ENCODE measurements at places on chromosomes 2 and 18.
A peak's percentile ranks its signal among the peaks of the same experiment; 100 is the strongest.

- DNase-seq: no peak
Observed at GRCh38 chr2:197212344-197213262, 98.0 kb downstream of the ANKRD44 start.

GRCh38 chr18:67590571-67591141, 74.1 kb upstream of the DSEL start:
- DNase-seq: no peak

- DNase-seq: no peak
Observed at GRCh38 chr2:175442441-175442840, 260.9 kb upstream of the ATP5MC3 start.

DNA sequence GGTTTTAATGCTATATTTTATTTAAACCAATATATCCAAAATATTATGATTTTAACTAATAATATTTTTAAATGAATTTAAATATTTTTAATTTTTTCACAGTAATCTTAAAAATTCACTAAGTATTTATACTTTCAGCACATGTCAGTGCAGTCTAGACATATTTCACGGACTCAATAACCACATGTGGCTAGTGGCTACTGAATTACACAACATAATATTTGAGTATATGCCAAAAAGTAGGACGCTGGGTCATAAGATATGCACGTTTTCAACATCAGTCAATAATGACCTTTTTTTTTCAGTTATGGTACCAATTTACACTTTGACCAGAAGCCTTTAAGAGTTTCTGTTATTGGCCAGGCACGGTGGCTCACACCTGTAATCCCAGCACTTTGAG, 117.7 kb downstream of the GFPT1 start:
- no peak for DNase-seq

DNA sequence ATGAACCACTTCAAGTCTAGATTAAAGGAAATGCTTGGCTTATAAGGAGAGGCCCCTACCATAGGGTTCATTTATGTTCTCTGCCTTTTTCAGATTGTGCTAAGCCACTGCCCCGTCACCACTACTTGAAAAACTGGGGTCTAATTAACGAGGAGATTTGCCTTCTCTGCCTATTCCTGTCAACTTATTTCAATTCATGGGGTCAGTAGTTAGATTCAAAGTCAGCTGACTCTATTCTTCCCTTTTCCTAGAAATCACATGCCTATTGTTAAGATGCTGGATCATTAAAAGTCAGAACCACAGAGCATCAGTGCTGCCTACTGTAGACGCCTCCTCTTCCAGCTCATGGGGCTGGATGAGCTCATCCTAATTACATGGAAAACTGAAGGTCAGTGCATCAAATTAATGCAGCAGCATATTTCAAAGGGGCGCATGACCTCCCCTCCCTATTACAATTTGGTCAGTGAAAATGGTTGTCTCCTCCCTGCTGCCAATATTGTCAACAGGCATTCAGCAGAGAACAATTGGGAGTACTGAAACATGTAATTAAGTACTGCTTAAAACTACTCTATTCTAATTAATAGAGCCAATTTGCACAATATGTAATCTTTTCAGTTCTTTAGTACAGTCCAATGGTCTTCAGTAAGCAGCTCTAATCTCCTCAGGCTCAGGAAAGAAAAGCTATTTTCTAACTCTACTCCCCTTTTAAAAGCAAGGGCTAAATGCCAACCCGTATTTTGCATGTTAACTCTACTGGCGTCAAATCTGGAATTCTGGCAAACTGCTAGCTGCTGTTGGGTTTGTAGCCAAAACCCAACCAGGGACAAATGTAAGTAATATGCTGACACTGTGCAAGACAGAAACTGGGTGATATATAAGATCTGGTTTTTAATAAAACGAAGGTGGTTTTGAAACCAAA, 117.4 kb upstream of the ITGB6 start:
- DNase-seq: no peak

- DNase-seq: no peak
Observed at GRCh38 chr2:155690785-155691184, 641.7 kb downstream of the NR4A2 start.

DNA sequence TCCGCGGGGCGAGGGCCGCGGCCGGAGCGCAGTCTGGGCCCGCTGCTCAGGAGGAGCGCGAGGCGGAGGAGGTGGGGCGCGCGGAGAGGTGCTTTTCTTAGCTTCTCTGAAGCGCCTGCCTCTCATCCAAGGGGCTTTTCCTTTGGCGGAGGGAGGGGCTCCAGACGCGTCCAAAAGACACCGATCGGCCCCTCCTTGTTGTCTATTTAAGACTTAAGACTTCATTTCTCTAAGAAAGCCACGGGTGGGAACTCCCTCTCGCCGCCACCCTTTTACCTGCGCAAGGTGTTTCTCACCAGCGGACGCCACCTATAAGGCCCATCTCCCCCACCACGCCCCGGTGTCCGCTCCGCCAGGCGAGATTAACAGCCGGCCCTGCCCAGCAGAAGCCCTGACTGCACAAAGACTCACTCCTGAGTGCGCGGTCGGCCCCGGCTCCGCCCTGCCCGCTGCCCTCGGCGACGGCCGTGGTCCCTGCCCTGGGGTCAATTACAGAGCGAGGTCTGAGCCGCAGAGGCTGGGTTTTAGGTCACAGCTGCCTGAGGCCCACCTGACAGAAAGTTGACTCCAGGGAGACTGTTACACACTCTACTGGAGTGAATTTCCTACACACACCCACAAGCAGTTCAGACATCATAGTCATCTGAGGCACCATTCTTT, at the start of gene DSC2:
TSS of gene DSC2 (minus strand) at position 397 of the 660 bp plus-strand sequence. CDS start 450 bp downstream, outside the sequence.
- no peak for DNase-seq

GRCh38 chr2:222722327-222722946, 51.0 kb downstream of the MOGAT1 start:
- DNase-seq: no peak

GRCh38 chr2:145383961-145384360, 864.0 kb upstream of the ZEB2 start:
- no peak for DNase-seq

- DNase-seq: no peak
Observed at GRCh38 chr2:226337941-226338600, 461.5 kb downstream of the IRS1 start.

- no peak for DNase-seq
Observed at GRCh38 chr2:75549401-75550253, 11.1 kb downstream of the EVA1A start.

GRCh38 chr2:168703926-168704325, 98.5 kb upstream of the NOSTRIN start:
- no peak for DNase-seq

GRCh38 chr2:23616630-23617029, 231.7 kb downstream of the KLHL29 start:
- DNase-seq: no peak

DNA sequence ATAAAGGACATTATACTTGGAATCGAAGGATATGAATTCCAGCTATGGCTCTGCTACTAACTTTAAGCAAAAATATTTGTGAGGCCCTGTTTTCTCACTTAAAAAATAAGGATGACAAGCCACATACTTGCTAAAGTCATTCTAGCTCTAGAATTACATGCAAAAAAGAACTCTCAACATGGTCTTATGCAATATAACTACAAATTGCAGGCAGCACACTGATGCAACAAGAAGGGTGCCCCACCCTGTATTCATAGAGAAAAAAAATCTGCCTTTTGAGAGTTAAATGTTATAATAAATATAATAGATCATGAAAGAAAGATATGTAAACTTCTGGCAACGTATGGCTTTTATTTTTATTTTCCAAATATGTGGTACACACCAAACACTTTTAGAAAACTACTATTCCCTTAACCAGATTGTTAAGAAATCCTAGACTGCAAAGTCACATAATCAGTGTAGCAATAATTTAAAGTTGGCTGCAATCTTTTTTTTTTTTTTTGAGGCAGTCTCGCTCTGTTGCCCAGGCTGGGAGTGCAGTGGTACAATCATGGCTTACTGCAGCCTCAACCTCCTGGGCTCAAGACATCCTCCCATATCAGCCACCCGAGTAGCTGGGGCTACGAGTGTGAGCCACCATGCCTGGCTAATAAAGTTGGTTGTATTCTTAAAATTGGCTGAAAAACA, 40.2 kb upstream of the WDSUB1 start:
- DNase-seq: no peak

GRCh38 chr2:238235331-238235732, 4.5 kb downstream of the HES6 start:
- DNase-seq: no peak

DNA sequence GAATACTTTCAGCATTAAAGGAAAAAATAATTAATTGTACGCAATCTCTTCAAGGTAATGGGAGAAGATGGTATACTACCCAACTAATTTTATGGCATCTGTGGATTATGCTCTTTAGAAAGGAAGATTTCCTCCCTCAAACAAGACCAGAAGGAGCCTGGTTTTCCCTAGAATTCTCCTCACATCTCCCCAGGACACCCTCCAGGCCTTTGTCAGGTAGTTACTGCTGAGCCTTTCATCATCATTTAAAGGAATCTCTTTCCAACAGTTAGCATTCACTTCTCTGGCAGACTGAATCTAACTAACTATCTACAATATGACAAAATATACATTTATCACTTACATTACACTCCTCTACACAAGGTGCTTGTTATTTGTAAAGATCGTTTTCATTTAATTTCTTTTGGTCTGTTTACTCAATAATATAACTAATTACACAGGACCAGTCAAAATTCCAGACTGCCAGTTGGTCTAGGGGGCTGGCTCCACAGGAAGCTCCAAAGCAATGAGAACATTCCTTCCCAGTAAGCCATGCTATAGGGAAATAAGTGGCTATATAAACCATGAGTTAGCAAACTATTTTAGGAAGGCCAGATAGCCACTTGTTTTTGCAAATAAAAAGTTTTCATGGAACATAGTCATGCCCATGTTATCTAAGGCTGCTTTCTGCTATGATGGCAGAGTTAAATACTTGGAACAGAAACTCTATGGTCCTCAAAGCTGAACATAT, 19.1 kb downstream of the ZNF24 start:
- no peak for DNase-seq

DNA sequence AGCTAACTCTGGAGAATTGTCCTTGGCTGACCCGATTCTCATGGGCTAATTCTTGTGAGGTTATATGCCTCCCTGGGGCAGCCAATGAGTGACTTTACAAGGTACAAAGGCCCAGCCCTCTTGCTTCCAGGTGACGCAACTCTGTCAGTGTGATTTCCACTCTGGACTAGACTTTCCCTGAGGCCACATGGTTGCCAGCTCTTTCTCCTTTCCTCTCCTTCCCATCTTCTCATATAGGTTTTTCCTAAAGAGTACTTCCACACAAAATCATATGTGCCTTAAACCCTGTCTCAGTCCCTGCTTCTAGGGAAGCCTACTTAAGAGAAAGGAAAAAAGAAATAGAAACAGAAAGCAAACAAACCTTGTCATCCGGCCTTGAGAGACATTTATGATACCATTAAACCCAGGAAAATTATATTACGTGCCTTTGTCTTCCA, 226.2 kb upstream of the ZSWIM2 start:
- no peak for DNase-seq

GRCh38 chr18:40423291-40423690, 1531.7 kb upstream of the PIK3C3 start:
- no peak for DNase-seq

DNA sequence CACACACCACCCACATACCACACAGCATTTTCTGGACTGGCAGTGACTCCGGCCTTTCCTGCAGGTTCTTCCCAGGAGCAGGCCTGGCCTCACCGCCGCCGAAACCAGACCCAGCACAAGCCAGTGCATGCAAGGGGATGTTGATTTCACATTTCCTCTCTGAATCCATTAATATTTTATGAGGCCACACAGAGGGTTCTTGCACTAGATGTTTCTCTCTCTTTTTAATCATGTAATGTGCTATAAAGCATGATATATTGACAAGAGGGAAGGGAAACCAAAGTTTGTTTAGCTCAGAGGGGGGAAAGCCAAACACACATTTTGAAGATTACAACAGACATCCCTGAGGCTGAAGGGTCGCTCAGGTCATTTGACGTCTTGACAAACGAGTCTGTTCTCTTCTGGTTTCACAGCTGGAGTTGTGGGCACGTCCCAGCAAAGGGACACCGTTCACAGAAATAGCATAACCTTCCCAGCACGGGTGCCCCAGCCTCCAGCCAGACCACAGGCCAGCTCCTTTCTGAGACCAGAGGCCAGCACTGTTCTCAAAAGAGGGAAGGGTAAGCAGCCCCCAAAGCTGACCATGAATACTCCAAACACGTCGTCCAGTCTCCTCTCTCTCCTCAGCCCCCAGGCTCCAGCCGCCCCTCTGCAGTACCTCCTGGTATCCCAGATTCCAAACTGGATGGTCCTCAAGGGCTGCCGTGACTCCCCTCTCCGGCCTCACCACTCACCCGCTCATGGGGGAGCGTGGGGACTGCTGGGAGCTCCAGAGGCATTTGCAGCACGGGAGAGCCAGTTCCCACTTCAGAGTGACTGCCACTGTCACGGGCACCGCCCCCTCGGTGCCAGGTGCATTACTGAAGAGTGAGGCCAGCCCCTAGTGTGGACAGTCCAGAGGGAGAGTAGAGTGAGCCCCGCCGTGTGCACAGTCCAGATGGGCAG, 340.3 kb upstream of the SALL3 start:
- DNase-seq: no peak

DNA sequence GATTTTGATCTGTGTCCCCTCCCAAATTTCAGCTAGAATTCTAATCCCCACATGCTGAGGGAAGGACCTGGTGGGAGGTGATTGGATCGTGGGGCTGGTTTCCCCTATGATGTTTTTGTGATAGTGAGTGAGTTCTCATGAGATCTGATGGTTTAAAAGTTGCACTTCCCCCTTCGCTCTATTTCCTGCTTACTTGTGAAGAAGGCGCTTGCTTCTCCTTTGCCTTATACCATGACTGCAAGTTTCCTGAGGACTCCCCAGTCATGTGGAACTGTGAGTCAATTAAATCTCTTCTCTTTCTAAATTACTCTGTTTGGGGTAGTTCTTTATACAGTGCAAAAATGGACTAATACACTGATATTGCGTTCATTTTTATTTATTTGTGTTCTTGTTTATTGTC, 636.8 kb upstream of the LINC00305 start:
- DNase-seq: no peak

GRCh38 chr18:37658894-37659293, 93.3 kb upstream of the CELF4 start:
- no peak for DNase-seq

DNA sequence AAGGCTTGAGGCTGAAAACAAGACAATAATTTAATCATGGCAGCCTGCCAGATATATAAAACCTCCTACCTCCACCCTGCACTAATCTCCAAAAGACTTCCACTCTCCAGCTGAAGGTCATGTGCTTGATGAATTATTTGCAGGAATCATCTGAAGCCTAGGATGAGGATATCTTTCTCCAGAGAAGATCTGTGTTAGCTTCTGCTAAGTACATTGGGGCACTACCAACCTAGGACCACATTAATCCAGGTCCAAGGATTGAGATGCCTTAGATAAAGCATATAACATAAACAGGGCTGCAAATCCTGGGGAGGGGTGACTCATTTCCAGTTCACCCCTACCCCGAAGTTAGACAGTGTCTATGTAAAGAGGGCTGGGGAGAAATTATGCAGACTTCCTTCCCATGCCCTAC, 80.5 kb upstream of the FRZB start:
- no peak for DNase-seq

DNA sequence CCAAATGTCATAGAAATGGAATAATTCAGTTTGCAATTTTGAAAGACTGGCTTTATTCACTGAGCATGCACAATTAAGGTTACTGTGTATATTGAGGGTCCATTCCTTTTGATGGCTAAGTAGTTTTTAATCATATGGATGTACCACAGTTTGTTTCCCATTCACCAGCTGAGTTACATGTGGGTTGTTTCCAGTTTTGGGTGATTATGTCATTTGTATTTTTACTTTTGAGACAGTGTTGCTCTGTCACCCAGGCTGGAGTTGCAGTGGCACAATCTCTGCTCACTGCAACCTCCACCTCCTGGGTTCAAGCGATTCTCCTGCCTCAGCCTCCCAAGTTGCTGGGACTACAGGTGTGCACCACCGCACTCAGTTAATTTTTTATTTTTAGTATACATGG, 80.8 kb upstream of the MGAT4A start:
- no peak for DNase-seq

- DNase-seq: peak; percentile 42
Observed at GRCh38 chr18:46071653-46072375, at the start of gene PSTPIP2. TSS of gene PSTPIP2 (minus strand) at chr18:46072260. CDS start at chr18:46072188, 72 bp downstream.

Data from T1000 (cell line).